ENCODE measurements at places on chromosomes 2 and 18. TPM values are rescaled to one million over a fixed set of nuclear protein-coding genes. Genes with fewer than 3 reads are reported as not detected.

MC2R gene
- total RNA-seq: not detected

SP9 gene
- not detected for total RNA-seq

IKZF2 gene
- 4.0 TPM for total RNA-seq

PRSS56 gene
- not detected for total RNA-seq

SERPINB3 gene
- not detected for total RNA-seq

LIMS4 gene
- 0.77 TPM for total RNA-seq

DTNA gene
- 19.1 TPM for total RNA-seq

CYP27C1 gene
- total RNA-seq: not detected

ICOS gene
- total RNA-seq: not detected

INPP1 gene
- total RNA-seq: 11.2 TPM

CXCR4 gene
- total RNA-seq: under 0.01 TPM

GRHL1 gene
- 0.52 TPM for total RNA-seq

LYPD1 gene
- 0.26 TPM for total RNA-seq

PCARE gene
- not detected for total RNA-seq

COL4A3 gene
- total RNA-seq: under 0.01 TPM

SIX3 gene
- not detected for total RNA-seq

GLI2 gene
- total RNA-seq: 4.0 TPM

LCT gene
- 0.09 TPM for total RNA-seq

TUBA3E gene
- total RNA-seq: not detected

CEP68 gene
- 12.8 TPM for total RNA-seq

HOXD10 gene
- not detected for total RNA-seq

ACADL gene
- 0.26 TPM for total RNA-seq

SRD5A2 gene
- total RNA-seq: not detected

SCN9A gene
- 12.1 TPM for total RNA-seq

TMEM198 gene
- total RNA-seq: 1.3 TPM

TMEM169 gene
- 0.26 TPM for total RNA-seq

SDC1 gene
- 8.0 TPM for total RNA-seq

FBLN7 gene
- total RNA-seq: 0.47 TPM

ZNF892 gene
- 4.4 TPM for total RNA-seq

ASB18 gene
- total RNA-seq: not detected

Data from bronchial smooth muscle cell (primary cell).